ENCODE measurements at places on chromosomes 4 and X.
A peak's percentile ranks its signal among the peaks of the same experiment; 100 is the strongest.

DNA sequence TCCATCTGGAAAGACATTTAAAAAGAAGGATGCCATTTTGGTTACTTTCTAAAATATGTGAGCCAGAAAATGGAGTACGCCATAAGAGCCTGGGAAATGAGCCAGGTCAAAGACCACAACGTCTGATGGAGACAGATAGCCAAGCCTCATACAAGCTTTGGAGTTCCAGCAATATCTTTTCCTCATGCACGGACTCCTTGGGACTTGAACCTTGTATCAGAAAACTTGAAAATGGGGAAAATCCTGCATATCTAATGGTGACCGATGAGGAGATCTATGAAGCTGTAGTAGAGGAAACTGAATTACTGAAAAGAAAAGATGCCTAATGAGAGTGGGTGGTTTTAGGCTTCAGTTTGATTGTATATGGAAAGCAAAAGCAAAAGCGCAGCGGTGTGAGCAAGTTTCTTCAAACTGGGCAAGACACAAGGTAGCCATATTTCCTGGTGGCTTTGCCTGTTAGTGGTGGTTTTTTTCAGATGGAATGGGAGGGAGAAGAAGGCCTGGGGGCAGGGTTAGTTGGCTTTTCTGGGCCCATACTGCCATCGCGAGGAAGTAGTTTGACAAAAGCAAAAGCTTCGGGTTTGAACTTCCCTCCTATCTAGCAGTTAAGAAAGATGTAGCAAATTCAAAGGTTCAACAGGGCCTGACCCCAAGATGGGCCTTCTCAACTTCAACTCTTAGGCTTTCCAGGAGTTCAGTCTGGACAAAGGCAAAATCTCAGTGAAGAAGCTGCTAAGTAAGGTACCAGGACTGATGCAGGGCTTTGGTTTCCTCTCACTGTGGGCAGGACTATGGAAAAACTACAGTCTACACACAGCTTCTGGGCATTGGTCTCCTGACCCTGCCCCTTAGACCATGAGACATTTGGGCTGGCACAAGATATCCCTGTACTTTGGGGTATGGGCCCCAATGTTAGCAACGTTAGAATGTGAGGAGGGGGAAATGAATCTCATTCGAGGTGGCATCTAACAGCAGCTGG, 210.0 kb upstream of the STK26 start:
- peak; percentile 59 for DNase-seq

GRCh38 chr4:99351487-99351886, 1.1 kb downstream of the ADH1C start:
- DNase-seq, result no peak

- no peak for DNase-seq
Measured at GRCh38 chr4:153242839-153243324, 38.6 kb downstream of the TRIM2 start.

GRCh38 chr4:155565330-155565729, 101.3 kb upstream of the GUCY1A1 start:
- DNase-seq, result no peak

DNA sequence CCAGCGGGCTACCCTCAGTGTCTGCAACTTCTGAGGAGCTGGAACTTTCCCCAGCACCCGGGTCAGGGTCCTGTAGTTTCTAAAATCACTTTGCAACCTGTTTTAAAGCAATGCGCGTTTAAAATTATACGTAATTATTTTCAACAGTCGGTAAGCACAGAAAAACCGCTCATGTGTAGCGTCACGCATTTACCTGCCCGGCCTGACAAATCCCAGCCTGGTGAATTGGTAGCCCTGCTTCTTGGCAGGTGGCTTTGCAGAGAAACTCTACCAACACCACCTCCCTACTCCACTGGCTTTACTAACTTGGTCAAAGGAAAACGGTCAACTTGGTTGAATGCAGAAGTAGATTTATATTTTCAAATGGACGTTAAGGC, 640 bp downstream of the BANK1 start:
- no peak for DNase-seq

DNA sequence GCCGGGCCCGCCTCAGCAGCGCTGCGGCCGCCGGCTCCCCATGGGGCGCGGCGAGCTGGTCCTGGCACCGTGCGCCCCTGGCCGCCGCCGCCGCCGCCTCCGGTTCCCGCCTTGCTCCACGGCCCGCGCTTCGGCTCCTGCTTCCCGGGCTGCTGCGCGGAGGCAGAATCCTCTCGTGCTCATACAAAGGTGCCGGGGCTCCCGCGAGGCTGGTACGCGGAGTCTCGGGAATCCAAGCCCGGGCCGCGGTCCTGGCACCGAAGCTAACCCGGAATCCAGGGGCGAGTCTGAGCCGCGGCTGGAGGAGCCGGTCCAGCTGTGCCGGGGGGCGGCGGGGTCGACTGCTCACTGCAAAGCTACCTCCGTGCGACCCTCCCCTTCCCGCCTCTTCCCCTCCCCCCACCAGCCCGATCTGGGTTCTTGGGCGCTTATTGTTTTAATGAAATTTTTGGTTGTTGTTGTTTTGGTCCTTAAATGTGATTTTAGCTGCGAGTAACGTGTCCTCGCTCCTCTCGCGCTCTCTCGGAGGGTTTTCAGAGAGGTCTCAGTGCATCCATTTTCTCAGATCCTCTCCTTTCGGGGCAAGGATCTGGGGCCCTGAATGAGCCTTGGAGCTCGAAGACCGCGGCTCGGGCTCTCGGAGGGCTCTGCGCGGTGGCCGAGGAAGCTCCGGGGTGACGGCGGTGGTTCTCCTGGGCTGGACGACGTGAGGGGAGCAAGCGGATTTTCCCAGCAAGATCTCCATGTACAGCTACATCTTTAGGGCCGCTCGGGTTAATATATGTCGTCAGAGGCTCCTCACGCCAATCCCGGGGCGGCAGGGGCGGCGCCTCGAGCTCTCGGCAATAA, at the start of gene HAND2:
TSS of gene HAND2 (minus strand) at position 753 of the 849 bp plus-strand sequence. CDS start 940 bp downstream, outside the sequence.
- peak; percentile 76 for DNase-seq

DNA sequence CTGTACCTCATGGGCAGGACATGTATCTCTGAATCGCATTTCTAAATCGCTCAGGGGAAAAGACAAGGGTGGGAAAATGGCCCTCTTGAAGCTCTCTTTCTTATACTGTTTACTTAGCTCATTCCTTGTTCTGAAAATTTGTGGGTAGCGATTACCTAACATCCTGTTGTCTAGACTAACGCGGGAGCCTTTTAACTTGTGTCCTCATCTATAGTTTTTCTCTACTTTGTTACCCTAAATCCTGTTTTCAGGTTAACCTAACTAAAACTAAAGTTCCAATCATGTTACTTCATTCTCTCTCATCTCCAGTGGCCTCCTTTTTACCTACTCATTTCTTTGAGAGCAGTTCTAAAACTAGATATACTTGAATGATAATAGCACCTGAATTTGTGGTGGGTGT, 45.0 kb downstream of the SNX25 start:
- no peak for DNase-seq

DNA sequence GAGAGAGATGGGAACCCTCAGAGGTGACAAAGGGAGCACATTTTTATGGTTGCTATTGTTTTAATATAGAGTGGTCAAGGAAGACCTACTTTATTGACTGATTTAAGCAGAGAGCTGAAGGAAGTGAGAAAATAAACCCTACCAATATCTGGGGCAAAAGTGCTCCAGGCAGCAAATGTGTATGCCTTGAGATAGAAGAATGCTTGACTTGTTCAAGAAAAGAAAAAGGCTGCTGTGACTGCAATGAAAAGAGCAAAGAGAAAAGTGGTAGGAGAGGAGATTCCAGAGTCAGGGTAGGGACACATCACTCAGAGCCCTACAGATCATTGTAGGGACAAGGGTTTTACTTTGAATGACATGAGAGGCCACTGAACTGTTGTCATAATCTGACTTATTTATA, 26.0 kb downstream of the STAP1 start:
- DNase-seq, result no peak

Data from HEK293T (cell line).